Left forelimb (tissue), 1 donor: ENCODE measurements at places on chromosomes 7 and 10.

DNA sequence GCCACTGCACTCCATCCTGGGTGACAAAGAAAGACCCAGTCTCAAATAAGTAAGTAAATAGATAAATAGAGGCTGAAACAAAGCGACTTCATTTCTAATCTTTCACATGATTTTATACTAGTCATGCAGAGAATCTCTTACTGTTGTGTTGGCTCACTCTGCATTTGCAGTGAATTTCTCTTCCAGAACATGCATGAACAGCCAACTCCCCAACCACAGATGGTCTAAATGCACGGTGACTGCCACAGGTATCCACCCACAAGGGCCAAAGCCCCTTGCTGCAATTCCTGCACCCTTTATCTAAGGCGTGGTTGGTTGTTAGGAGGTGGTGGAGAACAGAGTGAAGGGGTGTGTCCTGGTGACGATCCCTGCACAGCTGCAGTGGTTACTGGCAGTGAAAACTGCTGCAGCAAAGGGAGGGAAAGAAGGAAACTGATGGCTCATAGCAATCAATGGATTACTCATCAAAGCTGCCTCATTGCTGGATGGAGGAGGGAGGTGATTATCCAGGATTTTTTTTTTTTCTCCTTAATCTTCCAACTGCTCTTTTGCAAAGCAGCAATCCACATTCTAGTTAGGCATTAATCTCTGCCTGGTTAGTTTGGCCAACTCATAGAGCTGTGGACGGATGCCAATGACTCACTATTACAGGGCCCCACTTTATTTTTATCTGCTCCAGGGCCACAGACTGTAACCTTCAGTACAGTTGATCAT lies 50.6 kb downstream of the PRTFDC1 start:
- peak; percentile 75 for DNase-seq

GRCh38 chr7:126948664-126949063 lies 304.1 kb downstream of the GRM8 start:
- no peak for DNase-seq

- DNase-seq = no peak
These were observed 98.8 kb downstream of the ELFN1 start for GRCh38 chr7:1768832-1769231.

DNA sequence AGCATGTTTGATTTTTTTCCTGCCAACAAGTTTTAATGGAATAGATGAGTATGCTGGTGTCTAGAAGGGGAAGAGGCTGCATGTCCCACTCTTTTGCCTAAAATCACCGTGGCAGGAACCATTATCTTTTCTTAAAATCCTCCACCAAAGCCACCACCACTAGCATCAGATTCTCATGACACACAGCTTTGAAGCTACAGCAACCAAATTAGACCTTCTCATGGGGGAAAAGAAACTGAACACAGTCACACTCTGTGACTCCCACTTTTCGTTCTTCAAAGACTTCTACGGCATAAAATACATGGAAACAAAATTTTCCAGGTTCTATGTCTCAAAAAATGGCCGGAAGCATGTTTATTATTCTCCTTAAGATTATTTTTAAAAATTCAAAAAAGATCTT lies 81.8 kb downstream of the SGMS1 start:
- DNase-seq = no peak

DNA sequence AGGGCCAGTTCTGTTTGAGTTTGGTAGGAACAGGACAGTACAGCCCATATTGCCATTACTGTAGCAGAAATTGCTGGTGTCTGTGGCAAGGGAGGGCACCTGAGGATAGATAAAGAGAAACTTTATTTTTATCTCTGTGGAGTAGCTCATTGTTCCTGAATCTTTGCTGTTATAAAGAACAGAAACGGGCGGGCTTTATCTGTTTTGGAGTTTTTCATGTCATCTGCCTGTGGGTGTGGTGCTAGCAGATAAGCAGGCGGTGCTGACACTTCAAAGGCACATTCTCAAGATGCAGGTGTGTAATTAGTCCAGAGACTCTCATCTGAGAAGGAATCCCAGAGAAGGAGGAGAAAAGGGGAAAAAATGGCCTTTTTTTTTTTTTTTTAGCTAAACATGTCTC lies 11.5 kb downstream of the ZNF273 start:
- DNase-seq = no peak

DNA sequence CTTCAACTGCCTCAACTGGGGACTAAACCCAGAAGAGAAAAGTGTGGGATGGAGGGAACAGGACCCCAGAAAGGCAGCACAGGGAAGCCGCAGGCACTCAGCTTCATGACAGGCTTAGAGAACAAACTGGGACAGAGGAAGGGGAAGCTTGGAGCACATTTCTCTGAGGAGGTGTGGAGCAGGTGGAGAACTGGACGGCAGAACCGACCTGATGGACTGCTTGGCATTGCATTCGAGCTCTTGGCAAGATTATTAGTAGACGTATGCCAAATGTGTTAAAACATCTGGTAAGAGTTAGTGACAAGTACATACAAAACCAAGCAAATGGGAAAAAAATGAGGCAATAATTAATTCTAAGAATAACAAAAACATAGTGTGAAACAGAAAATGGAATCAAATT lies 335.7 kb downstream of the SFMBT2 start:
- DNase-seq = no peak

GRCh38 chr7:138519061-138519798 lies 59.2 kb downstream of the TRIM24 start:
- no peak for DNase-seq

- DNase-seq = no peak
These were observed 158.1 kb upstream of the PITRM1 start for GRCh38 chr10:3330663-3331062.

DNA sequence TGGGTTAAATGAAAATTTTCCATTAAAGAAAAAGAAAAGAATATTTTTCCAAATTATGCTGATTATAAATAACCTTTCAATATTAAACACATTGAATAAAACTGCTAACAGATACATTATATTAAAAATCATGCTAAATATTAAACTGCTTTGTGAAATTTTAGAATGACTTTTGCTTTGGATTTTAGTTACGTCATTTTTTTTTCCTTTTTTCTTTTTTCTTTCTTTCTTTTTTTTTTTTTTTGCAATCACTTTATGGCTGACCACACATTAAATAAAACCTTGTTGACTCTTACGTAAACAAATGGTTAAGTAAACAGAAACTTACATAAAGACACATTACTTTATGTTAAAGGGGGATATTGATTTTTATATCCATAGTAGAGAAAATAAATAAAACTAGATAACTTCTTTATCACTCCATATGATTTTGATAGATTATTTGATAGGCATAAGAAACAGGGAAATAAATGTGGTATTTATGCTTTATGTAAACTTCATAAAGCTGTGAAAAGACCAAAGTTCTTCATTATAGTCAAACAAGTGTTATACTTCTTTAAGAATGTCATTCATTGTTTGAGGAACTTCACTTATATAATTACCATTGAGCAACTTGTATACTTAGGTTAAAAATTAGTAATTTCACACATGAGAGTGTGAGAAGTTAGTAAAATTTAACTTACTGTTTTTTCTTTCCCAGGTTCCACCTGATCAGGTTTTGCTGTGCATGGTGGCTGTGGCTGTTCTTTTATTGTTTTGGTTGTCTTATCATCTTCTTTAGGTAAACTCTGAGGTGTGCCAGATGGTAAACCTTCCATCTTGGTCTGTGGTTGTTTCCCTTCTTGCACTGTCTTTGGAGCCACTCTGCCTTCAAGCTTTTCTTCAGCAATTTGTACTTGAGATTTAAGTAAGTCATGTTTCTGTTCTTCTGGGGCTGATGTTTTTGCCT lies 197.3 kb downstream of the PCLO start:
- no peak for DNase-seq

- no peak for DNase-seq
These were observed 53.4 kb upstream of the CALN1 start for GRCh38 chr7:72465521-72465920.

DNA sequence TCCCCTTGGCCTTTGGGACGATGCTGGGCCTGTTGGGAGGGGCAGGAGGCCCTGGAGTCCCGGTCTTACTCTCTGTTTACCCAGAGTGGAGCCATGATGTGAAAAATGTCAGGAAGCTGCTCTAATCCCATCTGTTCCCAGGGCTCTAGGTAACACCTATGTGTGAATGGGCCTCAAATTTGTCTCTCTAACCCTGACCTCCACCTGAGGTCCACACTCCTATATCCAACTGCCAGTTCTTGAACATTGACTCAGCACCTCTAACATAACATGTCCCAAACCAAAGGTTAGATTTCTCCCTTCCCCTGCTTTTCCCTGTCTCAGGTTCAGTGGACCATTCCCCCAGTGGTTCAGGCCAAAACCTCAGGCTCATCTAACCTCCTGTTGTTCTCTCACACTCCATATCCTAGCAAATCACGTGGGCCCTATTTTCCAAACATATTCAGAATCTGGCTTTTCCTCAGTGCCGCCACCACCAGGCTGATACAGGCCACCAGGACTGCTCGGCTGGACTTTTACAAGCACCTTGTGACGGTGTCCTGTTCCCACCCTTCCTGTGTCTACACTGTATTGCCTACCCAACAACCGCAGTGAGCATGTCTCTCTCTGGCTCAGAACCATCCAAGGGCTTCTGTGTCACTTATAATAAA lies 130.6 kb downstream of the ATXN7L1 start:
- no peak for DNase-seq

DNA sequence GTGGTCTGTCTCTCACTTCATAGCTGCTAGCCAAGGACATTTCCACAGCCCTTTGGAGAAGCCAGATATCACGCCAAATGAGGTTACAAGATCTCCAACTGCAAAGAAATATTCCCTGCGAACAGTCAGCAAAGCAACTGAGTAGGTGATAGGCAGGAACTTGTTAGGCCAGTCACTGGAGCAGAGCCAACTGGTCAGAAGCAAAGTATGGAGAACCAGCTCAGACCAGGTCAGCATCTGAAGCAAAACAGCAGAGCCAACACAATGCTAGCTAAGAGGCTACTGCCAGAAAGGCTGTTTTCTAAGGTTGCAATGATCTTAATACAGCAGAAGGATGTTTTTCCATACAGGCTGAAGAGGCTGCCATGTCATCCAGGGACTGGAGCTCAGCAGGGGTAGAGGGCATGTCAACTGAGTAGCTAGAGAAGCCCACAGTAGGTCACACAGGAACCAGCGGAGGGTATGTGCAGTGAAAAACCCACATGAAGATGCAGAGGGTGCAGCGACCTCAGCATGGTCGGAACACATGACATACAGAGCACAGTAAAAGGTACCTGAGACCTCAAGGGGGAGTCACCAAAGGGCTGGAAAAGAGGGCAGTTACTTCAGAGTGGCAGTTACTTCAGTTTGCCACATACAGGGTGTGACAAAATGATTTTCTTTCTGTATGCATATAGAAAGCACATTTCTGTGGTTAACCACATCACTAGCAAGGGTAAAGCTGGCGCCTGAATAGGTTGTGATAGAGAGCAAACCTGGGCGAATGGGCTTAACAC lies 8.9 kb downstream of the SEC31B start:
- no peak for DNase-seq

DNA sequence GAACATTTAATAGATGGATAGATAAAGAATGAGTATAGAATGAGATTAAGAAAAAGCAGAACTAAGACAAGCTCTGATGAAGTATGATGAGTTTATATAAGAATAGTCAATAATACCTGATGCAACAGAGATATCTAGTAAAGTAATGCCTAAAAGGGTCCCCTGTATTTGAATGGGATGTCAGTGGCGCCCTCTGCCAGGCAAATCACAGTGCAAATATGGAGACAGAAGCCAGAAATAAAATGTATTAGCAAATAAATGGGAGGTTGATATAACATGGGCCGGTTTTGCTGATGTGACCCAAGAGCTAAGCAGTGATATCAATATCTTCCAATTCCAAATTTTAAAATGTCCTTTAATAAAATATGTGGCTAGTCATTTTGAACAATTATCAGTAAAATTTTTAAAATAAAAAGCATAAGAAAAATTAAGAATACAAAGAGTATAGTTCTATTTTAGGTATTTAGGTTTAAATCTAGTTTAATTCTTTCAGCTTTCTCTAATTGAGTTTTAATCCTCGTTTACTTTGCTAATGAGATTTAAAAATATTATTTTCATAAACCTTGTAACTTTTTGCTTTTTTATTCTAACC lies 62.6 kb downstream of the ADK start:
- no peak for DNase-seq

DNA sequence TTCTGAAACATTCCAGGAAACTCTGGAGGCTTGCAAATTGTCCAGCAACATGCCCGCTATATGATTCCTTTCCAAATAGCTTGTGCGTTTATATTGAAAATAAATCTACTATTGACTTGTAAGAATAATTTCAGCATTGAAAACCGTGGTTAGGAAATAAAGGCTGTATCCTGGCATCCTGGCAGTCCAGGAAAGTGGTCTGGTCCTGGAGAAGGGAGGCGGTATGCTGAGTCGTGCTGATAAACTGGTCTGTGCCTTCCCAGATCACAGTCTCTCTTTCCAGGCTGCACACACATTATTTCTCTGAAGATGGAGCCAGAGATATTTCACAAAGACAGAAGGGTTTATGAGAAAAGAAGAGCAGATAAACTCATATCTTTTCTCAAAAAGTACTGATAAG lies 350.1 kb upstream of the COBL start:
- DNase-seq = no peak

- DNase-seq = no peak
These were observed 146.6 kb downstream of the SH2D4B start for GRCh38 chr10:80684259-80684658.

- DNase-seq = no peak
These were observed 40.0 kb upstream of the CTBP2 start for GRCh38 chr10:125200396-125200795.

DNA sequence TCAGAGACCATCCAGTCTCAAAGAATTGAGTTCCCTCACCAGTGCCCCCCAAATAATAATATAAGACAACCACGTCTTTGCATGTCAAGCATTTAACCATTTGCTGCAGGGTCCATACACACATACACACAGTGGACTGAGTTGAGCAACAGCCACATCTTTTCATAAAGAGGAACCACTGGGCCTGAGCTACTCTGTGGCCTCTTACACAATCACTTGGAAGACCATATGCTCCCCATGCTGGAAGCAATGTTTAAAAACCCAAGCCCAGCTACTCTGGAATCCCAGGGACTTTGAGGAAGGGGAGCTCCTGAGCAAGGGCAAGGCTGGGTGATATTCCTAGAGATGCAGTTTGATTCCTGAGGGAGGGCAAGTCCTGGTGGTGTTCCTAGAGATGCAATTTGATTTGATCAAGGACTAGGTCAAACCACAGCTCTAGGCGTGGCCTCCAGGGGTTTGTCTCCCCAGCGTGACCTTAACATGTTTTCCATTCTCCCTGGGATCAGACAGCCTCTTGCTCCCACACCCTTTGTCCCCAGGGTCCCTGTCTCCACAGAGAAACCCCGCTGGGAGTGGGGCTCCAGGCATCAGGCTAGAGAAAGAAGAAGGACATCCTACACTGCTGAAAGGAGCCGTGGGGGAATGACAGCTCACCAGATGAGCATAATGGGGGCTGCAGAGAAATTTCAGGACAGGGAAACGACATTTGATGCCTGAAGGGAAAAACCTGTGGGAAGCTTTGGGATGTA lies 376.2 kb upstream of the MGMT start:
- DNase-seq = no peak

GRCh38 chr10:128035557-128035973 lies 90.7 kb downstream of the MKI67 start:
- no peak for DNase-seq

- no peak for DNase-seq
These were observed 11.8 kb upstream of the EMX2 start for GRCh38 chr10:117530791-117531190.
